ENCODE measurements at places on chromosomes 3 and 15.

DNA sequence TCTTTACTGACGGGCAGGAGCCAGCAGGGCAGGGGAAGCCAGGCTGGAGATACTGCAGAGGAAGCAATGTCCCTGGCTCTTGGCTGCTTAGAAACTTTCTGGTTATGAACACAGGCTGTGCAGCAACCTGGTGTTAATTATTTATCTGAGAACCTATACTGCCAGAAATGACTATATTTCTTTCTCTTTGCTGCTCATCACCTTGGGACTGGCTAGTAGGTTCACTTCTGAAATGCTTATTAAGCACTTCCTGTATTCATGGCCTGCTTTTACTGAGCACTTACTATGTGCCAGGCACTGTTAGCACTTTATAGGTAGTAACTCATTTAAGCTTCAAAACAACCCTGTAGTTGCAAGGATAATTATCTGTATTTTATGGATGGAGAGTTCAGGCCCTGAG lies 57.6 kb downstream of the RAB11A start:
- no peak for DNase-seq

GRCh38 chr3:44561076-44561475 lies 6.1 kb downstream of the ZKSCAN7 start:
- DNase-seq: no peak

DNA sequence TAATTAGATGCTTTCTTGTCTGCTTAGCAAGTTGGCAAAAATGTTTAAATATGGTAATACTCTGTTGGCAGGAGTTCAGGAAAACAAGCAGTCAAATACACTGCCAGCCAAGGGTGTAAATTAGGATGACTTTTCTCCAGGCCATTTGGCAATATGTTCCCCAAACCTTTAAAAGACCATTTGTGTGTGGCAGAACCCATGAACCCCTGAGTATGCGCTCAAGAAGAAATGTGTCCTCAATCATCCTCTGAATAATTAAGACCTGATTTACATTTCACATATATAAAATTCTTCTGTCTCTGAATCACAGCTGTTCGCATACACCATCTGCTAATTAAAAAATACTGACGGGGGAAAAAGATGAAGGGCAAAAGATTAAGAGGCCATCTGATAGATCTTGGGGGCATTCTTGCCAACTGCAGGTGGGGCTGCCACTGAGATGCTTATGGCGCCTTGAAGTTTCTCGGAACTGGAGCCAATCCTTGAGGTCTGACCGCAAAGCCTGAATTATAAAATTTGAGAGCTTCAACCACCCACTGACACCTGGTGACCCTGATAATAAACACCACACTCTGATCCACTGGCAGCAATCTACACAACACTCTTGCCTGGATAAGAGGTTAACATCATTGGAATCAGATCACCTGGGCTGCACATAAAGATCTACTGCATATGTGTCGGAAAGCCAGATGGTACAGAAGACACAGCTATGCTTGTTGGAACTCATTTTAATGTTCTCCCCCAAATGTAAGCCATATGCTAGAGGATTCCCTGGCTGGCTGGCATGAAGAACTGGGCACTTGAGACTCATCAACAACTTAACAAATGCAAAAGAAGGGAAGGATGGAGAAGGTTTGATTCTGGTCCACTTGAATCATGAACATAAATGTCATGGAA lies 190.6 kb downstream of the OSBPL10 start:
- no peak for DNase-seq

DNA sequence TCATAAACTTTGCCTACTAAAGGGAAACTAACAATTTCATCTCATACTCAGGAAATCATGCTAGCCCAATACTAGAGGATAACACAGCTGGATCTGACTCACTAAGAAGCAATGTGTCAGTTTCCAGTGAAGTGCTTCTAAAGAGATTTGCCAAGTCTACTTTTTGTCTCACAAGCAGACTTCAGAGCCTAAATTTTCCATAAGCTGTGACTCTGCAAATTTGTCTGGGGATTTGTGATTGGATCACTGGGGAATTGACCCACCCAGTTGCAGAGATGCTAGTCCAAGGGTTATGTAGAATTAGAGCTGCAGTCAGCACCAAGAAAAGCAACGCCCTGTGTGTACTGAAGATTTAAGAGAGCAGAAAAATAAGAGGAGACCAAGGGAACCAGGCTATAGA lies 647.1 kb downstream of the NTRK3 start:
- no peak for DNase-seq

GRCh38 chr3:141782386-141782932 lies 19.3 kb downstream of the GRK7 start:
- no peak for DNase-seq

- no peak for DNase-seq
Measured at GRCh38 chr3:16181361-16181760, 6.9 kb downstream of the GALNT15 start.

- no peak for DNase-seq
Measured at GRCh38 chr3:40309925-40310695, 603 bp downstream of the EIF1B start.

- no peak for DNase-seq
Measured at GRCh38 chr15:38722236-38722635, 157.6 kb upstream of the RASGRP1 start.

GRCh38 chr3:97658668-97659285 lies 105.8 kb upstream of the ARL6 start:
- DNase-seq: no peak

DNA sequence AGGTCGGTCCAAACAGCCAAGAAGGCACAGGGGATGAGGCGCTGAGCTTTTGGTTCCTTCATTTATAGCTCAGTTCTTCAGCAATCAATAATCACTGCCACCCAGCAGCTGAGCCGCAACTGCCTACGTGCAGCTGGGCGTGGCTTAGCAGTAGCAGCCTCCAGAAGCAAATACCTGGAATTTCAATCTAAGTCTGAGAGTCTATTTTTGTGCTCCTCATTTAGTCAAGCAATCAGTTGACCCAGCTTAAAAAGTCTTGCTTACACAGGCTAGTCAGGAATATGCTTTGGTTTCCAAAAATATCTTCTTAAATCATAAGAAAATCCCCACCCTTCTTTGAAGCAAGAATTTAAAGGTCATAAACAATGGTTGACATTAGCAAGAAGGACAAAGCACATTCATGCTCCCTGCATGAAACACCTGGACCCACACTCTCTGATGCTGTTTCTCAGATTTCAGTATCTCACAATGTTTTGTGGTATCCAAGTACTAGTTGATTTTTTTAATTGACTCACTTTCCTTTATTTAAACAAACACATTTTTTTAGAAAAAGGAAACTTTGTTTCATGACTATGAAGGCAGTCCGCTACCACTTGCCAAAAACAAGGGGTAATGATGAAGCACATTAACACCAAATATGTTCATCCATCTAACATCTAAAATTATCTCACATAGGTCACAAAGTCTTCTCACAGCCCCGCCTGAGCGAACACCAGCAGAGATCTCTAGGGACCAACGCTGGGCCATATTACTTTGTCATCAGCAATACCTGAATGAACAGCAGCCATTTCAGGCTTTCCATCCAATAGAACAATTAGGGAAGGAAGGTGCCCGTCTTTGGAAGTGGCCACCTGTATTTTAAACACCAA lies 106.1 kb downstream of the OXNAD1 start:
- no peak for DNase-seq

DNA sequence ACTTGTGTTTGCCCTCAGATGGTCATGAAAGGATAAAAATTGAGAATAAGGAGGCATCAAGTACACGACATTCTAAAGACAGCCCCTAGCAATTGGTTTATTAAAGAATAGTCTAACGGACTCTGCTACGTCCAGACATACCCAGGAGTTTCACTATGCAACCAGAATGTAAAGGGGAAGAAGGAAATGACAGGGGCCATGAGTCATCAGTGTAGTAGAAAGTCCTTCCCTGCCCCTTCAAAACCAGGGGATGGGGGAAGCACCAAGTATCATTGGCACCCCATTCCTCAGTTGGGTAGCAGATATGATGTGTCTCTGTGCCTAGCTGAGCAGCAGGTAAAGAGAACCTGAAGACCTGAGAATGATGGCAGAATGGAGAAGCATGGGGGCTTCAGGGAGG lies 367.4 kb downstream of the IL20RB start:
- no peak for DNase-seq

- DNase-seq: no peak
Measured at GRCh38 chr3:66487465-66487864, 13.4 kb downstream of the LRIG1 start.

GRCh38 chr3:385151-385550 lies 188.6 kb downstream of the CHL1 start:
- no peak for DNase-seq

GRCh38 chr3:150887031-150887430 lies 18.2 kb downstream of the MINDY4B start:
- DNase-seq: no peak

GRCh38 chr15:29939404-29939803 lies 117.1 kb upstream of the TJP1 start:
- no peak for DNase-seq

- no peak for DNase-seq
Measured at GRCh38 chr3:142240708-142241107, 15.3 kb upstream of the GK5 start.

- DNase-seq: no peak
Measured at GRCh38 chr15:96066852-96067495, 263.5 kb upstream of the NR2F2 start.

DNA sequence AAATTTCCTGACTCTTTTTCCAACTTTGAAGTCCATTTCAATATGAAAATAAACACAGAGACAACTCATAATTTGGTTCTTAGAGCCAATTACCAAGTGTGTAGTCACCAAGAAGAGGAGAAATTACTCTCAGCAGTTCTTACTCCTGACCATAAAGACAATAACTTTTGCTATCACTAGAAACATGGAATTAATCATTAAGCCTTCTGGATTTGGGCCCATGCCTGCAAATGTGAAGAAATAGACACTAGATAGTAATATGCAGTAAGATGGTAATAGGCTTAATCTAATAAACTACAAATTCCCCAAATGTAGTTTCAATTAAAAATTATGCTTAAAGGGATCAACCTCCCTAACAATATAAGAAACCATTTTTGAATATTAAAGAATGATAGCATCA lies 185.1 kb upstream of the AGTR1 start:
- DNase-seq: no peak

- no peak for DNase-seq
Measured at GRCh38 chr15:40450047-40450446, 9.3 kb downstream of the BAHD1 start.

GRCh38 chr3:128080323-128081080 lies 28.3 kb downstream of the SEC61A1 start:
- DNase-seq: no peak

DNA sequence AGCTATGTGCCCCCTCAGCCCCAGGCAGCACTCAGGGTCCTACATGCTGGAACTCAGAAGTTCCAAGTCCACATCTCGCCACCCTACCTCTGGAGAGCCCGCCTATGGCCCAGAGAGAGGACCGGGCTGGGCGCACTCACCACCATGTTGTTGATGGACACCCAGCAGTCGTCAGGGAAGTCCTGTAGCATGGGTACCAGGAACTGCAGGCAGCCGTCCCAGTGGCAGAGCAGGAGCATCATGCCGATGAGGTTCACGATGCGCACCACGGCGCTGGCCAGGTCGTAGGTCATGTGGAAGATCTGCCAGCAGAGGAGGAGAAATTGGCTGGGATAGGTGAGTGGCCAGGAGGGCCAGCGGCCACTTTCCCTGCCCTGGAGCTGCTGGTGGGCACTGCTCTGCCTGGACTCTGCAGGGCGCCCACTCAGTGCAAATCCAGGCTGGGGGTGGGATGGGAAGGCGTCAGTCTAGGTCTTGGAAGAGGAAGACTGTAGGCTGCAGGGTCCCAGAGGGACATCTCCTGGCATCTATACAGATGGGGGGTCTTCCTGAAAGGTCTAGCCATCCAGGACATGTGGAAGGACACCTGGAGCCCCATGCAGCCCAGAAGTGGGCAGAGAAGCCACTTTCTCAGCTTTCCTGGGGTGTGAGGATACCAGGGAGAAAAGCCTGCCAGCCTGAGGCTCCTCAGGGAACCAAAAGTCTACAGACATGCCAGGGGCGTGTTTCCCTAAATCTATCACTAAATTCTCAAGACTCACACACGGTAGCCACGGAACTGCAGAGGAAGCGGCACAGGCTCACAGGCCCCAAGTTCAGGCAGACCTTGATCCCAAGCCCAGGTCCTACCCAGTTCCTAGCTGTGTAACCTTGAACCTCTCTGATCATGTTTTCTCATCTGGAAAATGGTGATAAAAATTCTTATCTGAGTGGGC lies 36.5 kb downstream of the HCN4 start:
- no peak for DNase-seq

GRCh38 chr3:66386925-66387650 lies 113.7 kb downstream of the LRIG1 start:
- no peak for DNase-seq

DNA sequence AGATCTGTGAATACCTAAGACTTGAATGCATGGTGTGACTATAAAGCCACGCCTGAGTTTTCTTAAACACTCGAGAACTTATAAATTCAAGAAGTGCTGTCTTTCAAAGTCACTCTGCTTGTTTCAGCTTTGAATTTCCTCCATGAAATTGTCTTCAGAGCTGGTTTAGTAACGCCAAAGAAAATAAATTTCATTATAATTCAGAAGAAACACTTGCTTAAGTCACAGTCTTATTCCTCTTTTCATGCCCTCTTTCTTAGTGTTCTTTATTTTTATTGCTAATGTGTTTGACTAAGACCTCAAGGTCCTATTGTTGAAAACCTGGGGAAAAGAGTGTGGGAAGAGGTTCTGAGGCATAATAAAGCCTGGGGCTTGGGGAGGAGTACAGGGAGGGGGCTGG lies 3.3 kb upstream of the RCN2 start:
- DNase-seq: no peak

DNA sequence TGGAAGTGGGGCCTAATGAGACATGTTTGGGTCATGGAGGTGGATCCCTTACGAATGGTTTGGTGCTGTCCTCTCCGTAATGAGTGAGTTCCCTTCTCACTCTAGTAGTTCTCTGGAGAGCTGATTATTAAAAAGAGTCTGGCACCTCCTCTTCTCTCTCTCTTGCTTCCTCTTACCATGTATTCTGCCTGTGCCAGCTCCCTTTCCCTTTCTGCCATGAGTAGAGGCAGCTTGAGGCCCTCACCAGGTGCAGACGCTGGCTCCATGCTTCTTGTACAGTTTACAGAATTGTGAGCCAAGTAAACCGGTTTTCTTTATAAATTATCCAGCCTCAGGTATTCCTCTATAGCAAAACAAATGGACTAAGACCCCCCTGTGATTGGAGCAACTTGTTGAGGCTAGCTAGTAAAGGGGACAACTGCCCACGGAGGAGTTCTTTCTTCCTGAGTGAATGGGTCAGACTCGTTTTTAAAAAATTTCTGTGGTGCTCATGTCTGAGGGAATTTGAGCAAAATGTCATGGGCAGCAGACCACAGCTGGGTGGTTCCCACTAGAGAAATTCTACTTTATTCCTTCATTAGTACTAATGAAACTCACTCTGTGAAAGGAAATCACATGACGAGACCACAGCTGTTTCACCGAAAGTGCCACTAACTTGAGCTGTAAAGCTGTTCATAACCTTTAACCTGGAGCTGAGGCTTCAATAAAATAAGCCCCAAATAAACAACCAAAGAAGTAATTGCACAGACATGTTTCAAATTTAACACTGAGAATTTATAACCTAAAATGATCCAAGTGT lies 210.0 kb downstream of the NFKBIZ start:
- no peak for DNase-seq

- no peak for DNase-seq
Measured at GRCh38 chr15:41301587-41301986, 30.8 kb downstream of the OIP5 start.

- no peak for DNase-seq
Measured at GRCh38 chr15:99201408-99202175, 47.8 kb downstream of the TTC23 start.

- no peak for DNase-seq
Measured at GRCh38 chr15:84079885-84080777, 155.4 kb upstream of the GOLGA6L4 start.

GRCh38 chr3:170565495-170565894 lies 20.4 kb downstream of the SLC7A14 start:
- DNase-seq: no peak

- no peak for DNase-seq
Measured at GRCh38 chr3:103601666-103602065, 1166.9 kb downstream of the ZPLD1 start.

All from cortex of kidney (tissue), 1 donor.